ENCODE measurements at places on chromosomes 6 and 20.

DNA sequence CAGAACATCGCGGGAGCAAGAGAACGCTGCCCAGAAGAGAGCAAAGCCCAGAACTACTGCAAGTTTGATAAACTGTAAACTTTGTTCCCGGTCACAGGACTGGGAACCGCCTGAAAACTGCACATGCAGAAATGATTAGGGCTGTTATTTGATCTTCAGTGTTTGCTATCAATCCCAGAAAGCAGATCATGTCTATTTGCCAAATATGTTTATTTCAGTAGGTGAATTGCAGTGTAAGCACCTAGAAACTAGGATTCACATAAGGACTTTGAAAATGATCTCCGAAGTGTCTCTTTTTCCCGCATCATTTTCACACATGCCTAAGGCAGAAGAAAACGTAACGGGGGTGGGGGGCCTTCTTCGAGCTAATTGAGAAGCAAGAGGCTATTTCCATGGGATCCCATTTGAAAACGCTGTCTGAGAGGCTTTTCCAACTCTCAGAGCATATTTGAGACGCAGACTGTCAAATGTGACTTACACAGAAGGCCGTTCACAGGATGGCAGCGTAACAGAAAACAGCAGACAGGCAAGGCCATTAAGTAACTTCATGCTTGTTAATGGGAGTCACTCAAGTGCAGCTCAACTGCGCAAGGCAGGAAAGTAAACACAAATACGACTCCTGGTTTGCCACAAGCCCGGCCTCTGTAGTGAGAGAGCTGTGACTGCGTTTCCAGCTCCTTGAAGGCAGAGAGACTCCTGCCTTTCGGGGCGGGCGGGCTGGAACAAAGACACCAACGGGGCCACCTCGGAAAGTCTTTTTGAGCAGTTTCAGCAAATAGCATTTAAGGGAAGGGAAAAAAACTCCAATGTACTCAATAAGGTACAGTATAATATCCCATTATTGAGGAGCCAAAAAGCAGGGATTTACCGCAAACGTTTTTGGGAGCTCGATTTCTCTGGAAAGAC, 144.7 kb upstream of the ZNF217 start:
- peak; percentile 73 for DNase-seq

- DNase-seq, result no peak
Measured at GRCh38 chr6:17923401-17923863, 64.0 kb downstream of the KIF13A start.

DNA sequence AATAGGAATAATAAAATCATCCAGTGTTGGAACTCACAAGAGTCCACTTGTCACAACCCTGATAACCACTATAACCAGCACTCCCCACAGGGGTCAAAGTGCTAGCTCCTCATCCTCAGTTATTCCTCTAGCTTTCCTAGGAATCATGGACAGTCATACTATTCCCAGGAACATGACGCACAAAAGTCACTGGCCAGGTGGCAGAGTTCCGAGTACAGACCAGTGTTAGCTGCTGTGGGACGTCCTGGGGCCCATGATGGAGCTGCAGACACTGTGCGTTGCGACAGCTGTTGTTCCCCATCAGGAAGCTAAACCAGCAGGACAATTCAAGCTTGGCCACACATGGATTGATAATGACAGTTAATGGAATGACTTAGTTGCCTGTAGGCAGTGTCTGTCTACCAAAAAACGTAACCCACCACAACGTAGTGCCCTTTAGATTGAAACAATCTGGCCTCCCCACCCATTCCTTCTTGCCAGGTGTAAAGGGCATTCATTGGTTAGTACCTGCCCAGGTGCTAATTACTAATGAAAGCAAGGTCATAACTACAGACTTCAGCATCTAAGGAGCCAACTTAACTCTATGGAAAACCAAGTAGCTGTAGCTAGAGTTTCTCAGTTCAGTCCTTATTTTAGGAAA, 17.4 kb downstream of the EZR start:
- no peak for DNase-seq

DNA sequence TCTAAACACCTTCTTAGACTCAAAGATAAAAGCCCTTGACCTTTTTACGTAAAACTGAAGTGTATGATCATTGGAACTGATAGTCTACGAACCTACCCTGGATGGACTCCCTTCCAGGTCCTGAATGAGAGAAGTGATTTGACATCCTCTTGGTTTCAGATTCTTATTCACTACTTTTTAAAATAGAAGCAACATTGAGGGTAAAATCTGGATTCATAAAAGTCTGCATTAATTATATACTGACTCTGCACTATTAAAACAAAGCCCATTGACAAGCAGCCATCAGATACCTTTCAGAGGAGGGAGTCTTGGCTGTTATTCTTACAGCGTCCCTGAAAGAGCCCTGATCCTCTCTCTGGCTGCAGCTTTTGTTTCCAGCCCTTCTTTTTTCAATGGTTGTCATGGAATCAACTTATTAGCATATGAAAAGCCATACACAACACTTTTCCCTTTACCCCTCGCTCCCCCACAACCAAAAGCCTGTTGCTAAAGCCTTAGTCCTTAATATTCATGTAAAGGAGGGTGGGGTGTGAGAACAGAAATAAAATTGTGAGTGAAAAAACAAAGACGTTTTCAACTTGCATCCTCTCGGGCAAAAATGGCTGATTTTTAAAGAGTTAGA, 270.0 kb upstream of the MARCKS start:
- no peak for DNase-seq

GRCh38 chr6:167996424-167997199, 859 bp upstream of the KIF25 start:
- DNase-seq, result no peak

DNA sequence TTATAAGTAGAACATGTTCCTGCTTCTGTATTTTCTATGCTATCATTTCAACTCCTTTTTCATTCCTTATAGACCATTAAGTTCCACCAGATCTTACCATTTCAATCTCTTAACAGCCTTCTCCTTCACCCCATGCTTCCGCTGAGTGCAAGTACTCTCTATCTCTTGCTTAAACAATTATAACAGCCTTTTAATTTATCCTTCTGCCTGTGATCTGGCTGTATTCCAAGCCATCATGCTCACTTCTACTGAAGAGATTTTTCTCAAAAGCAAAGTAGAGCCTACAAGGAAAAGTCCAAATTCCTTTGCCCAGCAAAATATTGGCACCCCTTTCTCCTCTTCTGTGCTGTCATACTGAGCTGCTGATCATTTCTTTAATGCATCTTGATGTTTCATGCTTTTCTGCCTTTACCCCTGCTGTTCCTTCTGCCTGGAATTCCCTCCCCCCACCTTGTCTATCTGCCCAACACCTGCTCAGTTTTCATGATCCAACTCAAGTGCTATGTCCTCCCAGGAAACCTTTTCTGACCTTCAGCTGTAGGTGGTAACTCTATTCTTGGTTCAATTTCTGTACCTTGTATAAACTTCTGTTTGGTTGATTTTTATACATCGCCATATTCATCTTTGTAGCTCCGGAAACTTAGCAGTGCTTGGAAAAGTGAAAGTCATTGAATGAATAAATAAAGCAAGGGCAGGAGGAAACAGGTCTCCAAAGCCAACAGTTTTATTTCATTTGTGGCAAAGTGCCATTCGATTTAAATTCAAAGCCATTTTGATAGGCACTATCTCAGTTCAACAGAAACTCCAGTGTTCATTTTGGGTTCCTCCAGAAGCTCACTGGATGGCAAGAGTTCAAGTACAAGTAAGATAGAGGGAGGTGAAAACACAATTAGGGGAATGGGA, 10.5 kb upstream of the BMP2 start:
- no peak for DNase-seq

GRCh38 chr6:52384145-52384766, 22.3 kb downstream of the PAQR8 start:
- no peak for DNase-seq

- DNase-seq, result no peak
Measured at GRCh38 chr6:132005178-132005577, 54.0 kb upstream of the CCN2 start.

DNA sequence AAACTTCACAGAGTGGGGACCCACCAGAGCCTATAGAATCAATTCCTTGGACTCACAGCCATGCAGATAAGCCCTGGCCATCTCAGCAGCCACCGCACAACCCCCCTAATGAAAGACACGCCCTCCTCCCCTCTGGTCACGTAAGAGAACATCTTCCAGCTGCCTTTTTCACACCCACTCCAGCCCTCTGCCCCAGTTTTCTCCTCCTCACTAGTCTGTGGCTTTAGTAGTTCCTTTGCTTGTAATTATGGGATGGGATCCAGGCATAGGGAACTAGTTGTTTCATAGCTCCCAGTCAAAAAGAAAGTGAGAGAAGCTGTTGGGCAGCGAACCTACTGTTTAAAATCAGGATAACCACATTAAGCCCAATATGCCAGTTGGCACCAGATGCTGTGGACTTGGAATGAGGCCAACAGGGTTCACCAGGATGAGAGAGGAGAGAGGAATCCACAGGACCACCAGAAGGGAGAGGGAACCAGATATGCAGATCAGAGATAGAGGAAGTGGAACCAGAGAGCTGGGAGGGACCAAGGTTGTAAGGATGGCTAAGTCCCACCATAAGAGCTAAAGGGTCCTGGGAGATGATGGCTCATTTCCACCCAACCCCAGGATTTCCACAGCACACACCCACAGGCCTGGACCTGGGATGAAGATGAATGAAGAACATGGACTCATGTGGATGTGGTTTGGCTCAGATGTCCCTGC, 9.0 kb upstream of the BTN3A1 start:
- no peak for DNase-seq

DNA sequence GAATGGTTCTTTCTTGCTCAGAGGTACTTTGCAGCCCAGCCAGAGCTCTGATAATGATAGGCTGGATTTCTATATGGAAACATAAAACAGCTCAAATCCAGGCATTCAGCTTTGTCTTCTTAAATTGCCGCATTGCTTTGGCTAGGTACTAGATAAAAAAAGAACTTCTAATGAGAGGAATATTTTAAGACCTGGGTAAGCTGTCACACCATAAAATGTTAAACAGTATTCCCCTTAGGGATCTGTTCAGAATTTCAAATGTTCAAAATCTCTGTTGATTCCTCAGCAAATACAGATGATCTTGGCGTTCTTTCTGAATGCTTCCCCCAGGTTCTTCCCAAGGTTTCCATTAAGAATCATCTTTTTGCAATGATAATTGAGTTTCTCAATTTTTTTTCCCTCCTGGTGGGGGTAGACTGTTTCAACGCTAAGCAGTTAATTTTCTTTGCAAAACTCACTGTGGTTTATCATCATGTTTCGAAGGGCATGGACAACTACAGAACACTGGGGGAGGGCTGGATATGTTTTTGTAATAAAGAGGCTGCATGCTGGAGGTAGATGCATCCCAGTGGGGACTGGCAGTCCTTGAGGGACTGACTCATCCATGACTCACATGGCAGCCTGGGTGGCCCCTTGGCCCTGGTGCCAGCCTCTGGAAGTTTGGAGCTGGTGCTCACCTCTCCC, 31.0 kb downstream of the TIAM2 start:
- no peak for DNase-seq

DNA sequence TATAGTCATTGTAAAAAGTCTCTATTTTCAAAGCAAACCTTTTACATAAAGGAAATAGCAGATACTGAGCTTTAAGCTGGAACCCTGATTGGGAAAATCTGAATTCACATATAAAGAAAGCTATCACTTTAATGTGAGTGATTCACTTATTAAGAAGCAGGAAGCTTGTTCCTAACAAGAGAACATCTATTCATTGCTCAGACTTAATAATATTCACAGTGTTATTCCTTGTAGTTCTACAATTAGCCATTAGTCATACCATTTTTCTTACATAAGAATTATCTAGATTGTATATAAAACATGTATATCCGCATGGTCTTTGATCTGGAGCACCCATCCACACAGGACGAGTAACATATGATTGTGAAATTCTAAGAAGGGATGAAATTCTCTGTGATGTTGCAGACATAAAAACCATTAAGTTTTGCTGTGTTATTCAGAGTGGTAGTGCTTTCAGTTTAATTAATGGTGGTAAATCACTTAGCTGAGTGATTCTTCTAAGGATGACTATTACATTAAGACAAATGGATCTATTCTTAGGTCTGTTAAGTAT, 71.1 kb upstream of the FOXQ1 start:
- DNase-seq, result no peak

GRCh38 chr20:38168791-38169589, 3.9 kb upstream of the TGM2 start:
- DNase-seq, result no peak

- DNase-seq, result no peak
Measured at GRCh38 chr6:100846276-100846675, 34.9 kb downstream of the ASCC3 start.

GRCh38 chr6:75855052-75855451, 106.0 kb downstream of the MYO6 start:
- peak; percentile 37 for DNase-seq

DNA sequence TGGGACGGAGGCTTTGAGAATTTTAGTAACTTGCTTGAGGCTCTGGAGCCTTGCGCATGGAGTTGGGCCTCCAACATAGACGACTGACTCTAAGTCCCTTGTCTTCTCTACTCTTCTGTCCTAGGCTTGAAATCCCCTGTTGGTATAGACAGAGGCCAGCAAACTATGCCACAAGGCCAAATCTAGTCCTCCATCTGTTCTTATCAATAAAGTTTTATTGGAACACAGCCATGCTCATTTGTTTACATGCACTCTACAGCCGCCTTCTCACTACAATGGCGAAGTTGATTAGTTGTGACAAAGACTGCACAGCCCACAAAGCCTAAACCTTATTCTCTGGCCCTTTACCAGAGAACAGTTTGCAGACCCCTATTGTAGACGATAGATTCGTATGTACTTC, 174.1 kb upstream of the ZFP64 start:
- no peak for DNase-seq

Measured in nephron progenitor cell (in vitro differentiated cells).